Mucosa of descending colon (tissue), 3 donors: ENCODE measurements at places on chromosomes 12 and 14. TPM values are rescaled to one million over a fixed set of nuclear protein-coding genes. Genes with fewer than 3 reads are reported as not detected.

DNA sequence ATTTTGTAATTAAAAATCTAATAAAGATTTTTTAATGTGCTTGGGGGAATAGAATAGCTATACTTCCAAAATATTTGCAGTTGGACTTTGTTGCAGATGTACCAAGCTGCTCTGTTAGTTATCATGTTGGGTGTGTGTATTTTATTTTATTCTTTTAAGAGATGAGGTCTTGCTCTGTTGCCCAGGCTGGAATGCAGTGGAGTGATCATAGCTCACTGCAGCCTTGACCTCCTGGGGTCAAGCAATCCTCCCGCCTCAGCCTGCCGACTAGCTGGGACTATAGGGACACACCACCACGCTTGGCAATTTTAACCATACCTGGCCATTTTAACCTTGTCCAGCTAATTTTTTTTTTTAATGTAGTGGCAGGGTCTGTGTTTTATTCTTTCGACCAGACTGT, 54.7 kb upstream of the MAP1LC3B2 start:
- no peak for DNase-seq

DNA sequence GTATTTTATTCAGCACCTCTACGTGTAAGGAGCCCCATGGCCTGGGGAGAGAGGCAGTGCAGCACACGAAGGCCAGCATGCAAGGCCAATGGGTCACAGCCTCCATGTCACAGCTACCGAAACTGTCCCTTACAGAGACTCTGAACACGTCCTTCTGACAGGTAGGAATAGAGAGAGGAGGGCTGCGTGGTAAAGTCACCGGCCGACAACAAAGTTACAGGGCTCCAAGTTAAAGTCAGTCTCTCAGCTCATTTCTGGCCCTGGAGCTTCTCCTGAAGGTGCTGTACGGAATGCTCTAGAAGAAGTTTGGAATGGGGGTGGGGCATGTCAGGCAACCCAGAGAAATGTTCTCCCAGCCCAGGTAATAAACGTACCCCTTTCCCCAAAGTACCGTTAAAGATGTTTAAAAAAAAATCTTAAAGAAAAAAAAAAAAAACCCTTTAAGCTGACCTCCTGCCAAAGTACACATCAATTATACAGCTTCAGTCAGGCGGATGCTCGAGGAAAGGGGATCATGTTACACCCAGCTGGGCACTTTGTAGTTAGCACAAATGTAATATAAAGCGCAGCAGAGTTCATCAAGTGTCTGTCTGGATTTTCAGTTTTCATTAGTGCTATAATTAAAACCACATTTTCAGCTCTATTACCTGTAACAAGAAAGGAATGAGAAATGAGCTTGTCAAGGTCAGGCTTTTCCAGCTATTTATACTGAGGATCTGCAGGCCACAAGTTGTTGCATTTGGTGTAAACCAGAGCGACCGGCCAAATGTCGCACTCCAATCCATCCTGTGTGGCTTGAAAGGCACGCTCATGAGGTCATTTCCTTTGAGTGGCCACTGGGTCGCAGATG, 53.3 kb upstream of the CDKN3 start:
- no peak for DNase-seq

GRCh38 chr12:6315704-6316597, 5.5 kb downstream of the PLEKHG6 start:
- no peak for DNase-seq

GRCh38 chr14:50739186-50739585, 71.1 kb upstream of the SAV1 start:
- DNase-seq: no peak

- no peak for DNase-seq
Observed at GRCh38 chr14:74048281-74048680, 29.1 kb downstream of the BBOF1 start.

SLC15A5 gene
- not detected for total RNA-seq

GRCh38 chr12:100840748-100841147, 46.2 kb downstream of the ANO4 start:
- DNase-seq: no peak
